ENCODE measurements at places on chromosomes 13 and 19.

DNA sequence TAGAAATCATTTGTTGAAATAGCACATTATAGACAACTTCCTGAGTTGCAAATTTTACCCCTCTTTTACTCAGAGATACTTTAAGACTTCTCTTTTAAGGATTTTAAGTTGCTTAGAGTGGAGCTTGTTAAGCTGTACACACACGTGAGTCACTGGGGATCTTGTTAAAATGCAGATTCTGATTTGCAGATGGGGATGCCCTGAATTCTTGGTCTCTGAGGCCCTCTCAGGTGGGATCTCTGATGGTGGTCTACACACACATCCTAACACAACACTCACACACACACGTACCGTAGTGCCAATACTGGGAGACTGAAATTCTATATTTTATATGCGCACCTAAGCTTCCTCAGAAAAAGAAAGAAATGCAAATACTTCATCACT is 788.3 kb downstream of the UQCRFS1 start:
- no peak for DNase-seq

- DNase-seq: no peak
Observed at GRCh38 chr19:5637971-5638370, 15.1 kb downstream of the SAFB start.

GRCh38 chr13:65111223-65111622 is 2118.9 kb downstream of the PCDH9 start:
- DNase-seq: no peak

DNA sequence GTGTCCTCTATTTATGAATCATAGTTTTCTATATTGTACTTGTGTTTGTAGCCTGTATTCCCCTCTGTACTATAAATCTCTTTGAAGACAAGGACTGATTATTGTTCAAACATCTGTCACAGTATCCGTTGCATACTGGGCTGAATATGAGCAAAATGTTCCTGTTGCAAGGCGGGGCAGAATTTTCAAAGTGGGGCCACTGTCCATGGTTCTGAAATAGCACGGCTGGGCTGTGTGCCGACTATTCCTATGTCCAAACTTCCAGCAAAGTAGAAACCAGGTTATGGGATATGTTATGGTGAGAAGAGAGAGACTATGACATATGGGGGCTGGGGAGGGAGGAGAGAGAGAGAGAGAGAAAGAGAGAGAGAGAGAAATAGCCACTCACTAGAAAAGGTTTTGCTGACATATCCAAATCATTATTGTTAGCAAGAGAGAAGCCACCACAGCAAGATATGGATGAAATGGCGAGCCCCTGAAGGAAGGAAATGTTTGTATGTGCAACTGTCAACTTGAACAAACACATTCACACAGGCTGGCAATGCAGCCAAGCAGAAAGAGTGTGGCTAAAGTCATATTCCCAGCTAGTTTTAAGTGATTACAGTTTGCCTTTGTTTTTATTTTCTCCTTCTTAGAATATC is 107.0 kb upstream of the GPR12 start:
- peak; percentile 10 for DNase-seq

DNA sequence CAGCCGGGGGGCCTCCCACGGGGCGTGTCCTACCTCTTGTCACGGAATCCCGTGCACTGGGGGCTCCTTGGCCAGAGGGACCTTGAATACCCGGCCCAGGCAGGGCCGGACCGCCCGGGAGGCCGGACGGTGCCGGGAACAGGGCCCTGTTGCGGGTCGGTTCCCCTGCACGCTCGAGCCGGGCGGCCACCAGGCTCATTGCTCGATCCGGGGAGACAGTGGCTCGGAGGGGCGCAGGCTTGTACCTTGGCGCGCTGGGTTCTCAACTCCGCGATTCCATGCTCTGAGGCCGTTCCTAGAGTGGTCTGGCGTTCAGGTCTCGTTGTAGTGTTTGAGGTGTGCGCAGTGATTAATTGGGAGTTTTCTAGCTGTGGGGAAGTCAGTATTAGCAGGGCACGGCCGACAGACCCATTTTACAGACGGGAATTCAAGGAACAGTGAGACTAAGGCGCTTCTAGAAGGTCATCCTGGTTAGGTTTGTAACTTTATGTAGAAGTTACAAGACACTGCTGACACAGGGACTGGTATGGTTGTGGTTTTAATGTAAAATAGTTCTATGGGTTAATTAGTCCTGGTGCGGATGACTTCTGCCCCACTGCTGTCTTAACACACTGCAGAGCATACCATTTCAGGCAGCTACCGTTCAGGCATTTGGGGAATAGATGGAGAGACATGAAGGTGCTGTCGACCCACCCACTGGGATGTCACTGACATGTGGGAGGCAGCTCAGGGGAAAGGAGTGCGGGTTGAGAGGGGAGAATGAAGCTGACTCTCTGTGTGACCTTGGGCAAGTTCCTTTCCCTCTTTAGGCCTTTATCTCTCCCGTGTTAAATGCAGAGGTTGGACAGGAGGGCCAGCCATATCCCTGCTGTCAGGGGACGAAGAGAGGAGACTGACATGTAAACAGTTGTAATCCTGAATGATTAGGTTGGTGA is 592 bp downstream of the CLPTM1 start:
- DNase-seq: no peak

- DNase-seq: no peak
Observed at GRCh38 chr19:2212861-2213711, 23.0 kb downstream of the PLEKHJ1 start.

- DNase-seq: no peak
Observed at GRCh38 chr19:29663861-29664752, 1.2 kb upstream of the PLEKHF1 start.

- DNase-seq: peak; percentile 88
Observed at GRCh38 chr19:18007917-18008673, at the start of gene ARRDC2. TSS of gene ARRDC2 (plus strand) at chr19:18008170. CDS start at chr19:18008311, 141 bp downstream.
